ENCODE measurements at places on chromosomes 5 and 9.

DNA sequence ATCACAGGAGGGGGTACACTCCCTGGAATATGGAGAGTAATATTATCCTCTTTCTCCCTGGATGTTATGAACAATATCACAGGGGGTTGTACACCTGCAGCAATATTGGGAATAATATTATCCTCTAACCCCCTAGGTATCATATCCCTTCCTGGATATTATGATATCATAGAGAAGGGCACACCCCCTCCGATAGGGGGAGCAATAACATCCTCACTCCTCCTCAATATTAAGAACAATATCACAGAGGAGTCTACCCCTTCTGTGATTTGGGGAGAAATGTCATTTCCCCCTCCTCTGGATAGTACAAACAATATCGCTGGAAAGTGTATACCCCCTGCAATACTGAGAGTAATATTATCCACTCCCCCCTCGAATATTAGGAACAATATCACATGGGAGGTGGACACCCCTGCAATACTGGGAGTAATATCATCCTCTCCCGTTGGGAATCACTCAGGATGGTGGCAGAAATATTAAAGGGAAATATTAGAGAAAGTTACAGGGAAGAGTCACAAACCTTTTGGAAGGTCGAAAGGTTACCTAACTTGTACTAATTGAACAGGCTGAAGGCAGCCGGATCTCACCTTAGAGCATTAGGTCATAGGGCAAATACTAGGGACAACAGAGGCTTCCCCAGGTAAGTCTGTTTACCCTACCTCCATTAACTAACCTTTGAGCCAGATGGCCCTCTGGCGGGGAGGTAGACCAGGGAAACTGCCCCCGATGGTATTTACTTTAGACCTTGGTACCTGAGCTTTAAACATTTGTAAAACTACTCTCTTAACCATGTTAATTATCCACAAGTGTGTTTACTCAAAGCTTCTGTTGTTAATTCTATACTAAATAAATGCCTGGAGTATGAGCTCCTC, 57.5 kb upstream of the FREM1 start:
- no peak for DNase-seq

GRCh38 chr5:95768731-95769130, 37.6 kb downstream of the RHOBTB3 start:
- DNase-seq = no peak

GRCh38 chr5:85452322-85453025, 1067.8 kb upstream of the EDIL3 start:
- DNase-seq = no peak

DNA sequence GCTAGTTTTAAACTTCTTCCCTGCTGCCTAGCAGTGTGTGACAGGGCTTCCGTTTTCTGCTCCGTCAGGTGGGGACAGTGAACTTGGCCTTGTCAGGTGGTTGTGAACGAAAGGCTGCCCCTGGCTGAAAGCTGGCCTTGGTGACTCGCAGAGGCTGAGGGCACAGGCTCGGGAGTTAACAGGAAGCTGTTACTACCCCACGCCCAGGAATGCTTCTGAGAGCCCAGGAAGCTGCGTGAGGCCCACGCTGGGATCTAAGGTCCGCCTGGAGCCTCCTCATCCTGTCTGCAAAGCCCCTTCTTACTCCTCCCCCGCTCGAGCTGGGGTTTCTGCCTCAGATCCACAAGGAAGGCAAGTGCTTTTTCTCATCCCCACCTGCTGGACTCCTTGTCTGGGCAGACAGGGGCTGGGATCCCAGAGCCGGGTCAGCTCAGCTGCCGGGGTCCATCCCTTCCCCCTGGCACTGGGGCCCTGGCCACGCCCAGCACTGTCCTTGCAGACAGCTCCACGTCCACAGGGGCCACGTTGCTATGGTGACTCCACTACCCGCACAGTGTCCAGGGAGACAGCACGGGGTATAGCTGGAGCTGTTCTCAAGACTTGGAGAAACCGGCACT, 124.7 kb upstream of the TBC1D2 start:
- peak; percentile 31 for DNase-seq

DNA sequence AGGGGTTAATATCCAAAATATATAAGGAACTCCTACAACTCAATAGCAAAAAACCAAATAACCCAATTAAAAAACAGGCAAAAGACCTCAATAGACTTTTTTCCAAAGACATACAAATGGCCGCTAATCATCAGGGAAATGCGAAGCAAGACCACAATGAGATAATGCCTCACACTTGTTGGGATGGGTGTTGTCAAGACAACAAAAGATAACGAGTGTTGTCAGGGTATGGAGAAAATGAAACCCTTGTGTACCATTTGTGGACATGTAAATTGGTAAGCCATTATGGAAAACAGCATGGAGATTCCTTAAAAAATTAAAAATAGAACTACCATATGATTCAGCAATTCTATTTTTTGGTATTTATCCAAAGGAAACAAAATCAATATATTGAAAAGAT, 620.2 kb downstream of the ACTL7B start:
- DNase-seq = no peak

GRCh38 chr9:134641173-134641989, at the start of gene COL5A1:
Gene COL5A1, plus strand, starts transcription at chr9:134641803. Its CDS starts 385 bp downstream, at chr9:134642188.
- DNase-seq = peak; percentile 89

GRCh38 chr5:18216729-18217128, 582.5 kb downstream of the TAF11L14 start:
- DNase-seq = no peak

GRCh38 chr9:72119853-72120252, 29.4 kb upstream of the GDA start:
- no peak for DNase-seq

DNA sequence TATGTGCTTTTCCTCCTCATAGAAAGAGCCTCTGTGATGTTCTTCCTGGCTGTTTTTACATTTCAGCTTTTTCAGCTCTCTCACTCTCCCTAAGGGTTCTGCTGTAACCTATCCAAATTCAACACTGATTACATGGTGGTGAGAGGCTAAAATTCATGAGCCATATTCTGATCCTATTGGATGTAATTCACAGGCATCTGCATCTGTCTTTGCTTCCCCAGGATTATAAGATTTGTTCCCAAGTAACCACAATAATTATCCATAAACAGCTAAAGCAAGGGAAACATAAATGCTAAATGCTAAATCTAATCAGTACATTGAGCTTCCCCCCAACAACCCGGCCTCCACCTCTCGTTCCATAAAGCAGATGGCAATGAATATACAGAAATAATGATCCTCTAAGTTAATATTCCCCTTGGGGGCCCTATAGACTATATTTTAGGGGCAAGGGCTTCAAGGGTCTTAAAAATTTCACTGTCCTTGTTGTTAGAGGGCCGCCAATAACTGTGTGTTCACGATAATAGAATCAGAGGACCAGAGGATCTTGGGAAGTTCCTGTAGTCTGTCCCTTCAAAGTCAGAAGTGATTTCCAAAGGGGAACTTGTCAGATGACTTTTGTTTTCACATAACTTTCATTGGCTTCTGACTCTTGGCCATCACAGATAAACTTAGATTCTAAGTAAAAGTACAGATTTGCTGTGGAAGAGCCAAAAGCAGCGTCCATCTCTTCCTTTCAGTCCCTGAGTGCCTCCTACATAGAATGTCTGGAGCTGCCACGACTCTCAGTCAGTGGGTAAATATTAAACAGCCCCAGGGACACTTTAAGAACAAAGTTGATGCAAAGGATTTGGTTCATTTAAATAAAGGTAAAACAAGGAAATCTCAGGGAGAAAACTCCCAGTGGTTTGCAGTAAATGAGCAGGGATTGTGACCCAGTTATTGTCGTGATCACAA, 125.6 kb downstream of the ALDH1A1 start:
- no peak for DNase-seq

DNA sequence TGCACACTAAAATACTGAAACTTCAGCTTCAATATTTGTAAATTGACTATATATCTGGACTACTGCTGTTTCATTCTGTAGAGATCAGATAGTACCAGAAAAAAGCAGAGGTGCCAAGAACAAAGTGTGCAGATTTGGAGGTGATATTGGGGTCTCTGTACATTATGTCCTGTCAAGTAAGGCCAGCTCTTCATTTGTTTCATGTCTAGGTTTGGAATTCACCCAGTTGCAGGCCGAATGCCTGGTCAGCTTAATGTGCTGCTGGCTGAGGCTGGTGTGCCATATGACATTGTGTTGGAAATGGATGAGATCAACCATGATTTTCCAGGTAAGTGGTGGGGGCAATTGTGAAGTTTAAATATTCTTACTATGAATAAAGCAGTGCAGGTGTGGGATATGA, 96.9 kb downstream of the NNT start:
- no peak for DNase-seq

- DNase-seq = peak; percentile 53
These were observed 208.1 kb downstream of the GNA14 start for GRCh38 chr9:77440057-77440456.

GRCh38 chr5:17289681-17290539, 72.5 kb downstream of the BASP1 start:
- DNase-seq = no peak

DNA sequence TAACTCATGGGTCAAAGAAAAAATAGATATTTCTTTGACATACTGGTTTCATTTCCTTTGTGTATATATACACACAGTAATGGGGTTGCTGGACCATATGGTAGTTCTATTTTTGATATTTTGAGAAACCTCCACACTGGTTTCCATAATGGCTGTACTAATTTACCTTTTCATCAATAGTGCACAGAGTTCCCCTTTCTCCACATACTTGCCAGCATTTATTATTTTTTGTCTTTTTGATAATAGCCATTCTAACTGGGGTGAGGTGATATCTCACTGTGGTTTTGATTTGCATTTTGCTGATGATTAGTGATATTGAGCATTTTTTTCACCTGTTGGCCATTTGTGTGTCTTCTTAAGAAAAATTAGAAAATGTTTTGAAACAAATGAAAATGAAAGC, 78.4 kb upstream of the CKMT2 start:
- no peak for DNase-seq

DNA sequence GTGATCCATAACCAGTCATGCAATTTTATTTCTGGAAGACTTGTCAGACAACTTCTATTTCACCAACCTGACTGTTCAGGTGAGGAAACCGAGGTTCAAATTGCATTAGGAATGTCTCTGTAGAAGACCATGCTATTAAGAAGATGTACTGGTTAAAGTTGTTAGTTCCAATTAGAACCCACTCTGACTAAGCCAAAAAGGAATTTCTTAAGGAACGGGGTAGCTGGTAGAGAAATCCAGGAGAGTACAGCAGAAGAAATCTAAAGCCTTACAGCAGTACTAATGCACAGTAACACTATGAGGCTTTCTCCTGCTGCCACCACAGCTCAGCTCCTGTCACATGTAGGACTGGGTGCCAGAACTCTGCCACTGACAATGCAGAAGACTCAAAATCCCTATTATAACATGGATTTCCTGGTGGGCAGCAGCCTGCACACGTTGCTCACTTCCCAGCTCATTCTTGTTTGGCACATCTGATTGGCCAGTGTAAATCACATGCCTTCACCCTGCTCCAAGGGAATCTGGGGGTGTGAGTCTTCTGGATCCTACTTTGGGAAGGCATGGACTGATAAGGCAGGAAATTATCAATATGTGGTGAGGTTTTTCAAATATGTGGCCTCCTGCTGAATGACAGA, 37.1 kb downstream of the CAST start:
- DNase-seq = no peak

DNA sequence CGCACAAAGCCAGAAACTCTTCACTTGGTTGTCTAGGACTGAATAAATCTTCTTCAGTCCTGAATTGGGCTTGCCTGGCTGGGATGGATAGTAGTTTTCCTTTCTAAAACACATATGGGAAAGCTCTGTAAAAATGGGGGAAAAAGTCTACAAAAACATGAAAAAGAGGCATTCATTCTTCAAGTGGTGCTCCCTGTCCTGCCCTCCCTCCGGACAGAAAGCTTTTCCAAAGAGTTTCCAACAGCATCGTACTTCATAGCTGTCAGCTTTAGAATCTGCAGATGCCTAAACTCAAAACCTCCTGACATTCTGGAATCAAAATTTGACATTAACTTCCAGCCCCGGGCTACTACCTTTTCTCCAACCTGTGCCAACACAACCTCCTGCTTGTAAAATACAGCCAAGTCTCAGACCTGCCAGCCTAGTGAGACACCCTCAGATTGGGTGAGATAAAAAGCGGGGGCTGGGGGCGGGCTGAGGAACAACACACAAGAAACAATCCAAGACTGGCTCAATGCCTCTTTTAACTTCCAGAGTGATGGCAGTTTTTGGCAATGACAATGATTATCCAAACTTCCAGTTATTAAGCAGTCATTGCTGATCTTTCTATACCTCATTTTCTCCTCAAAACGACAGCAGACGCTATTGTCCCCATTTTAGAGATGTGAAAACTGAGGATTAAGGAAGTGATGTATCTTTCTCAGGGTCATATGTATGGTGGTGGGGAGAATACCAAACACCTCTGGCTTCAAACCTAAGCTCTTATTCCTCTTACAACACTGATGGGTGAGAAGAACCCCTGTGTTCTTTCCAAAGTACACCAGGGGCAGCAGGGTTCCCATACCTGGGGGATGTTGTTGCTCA, 1.3 kb downstream of the TNC start:
- DNase-seq = no peak

- no peak for DNase-seq
These were observed 46.0 kb upstream of the OR2K2 start for GRCh38 chr9:111375817-111376564.

GRCh38 chr5:113520899-113521298, 7.4 kb downstream of the YTHDC2 start:
- no peak for DNase-seq

- no peak for DNase-seq
These were observed 66.6 kb upstream of the HAND1 start for GRCh38 chr5:154544646-154545045.

- no peak for DNase-seq
These were observed 22.3 kb upstream of the TLR4 start for GRCh38 chr9:117681888-117682287.

DNA sequence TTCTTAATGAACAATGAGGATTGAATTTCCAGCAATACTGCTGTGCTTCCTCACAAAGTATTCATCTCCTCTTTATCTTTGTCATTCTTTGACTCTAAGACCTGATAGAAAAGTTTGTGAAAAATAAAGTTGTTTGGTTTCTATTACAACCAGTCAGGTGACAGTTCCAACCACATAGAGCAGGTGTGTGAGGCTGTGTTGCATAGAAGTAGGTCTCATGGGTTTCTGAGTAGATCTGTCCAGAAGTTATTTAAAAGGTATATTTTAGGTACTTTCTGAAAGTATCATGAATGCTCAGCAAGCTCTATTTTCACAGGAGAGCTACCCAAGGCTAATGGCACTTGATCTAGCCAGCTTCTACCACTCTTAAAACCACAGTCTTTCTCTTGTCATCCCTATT, 637.0 kb downstream of the DNAH5 start:
- DNase-seq = no peak

GRCh38 chr9:109139851-109140250, 20.1 kb upstream of the TMEM245 start:
- no peak for DNase-seq

DNA sequence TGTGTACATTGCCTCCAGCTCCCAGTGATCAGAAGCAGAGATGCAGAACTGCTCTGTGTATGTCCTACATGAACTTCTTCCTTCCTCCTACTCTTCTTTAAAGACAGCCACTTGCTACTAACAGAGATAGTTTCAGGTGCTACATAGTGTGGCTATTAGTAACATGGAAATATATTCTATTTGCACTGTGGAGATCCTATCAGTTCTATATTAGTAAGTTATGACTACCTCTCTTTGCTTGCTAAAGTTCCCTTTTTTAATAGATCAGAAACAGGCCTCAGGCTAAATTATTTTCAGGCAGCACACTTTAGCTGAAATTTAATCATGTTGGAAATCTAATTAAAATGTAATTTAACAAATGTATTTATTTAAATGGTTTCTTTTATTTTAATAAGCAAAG, 64.4 kb upstream of the TNFSF8 start:
- no peak for DNase-seq
